Keratinocyte (primary cell): ENCODE measurements at places on chromosomes 11 and 22. TPM values are rescaled to one million over a fixed set of nuclear protein-coding genes. Genes with fewer than 3 reads are reported as not detected.

The APOA4 gene
- polyA plus RNA-seq, result not detected in 3 replicates

The CTSW gene
- not detected in 3 replicates for polyA plus RNA-seq

GRCh38 chr11:100008417-100008816 lies 678.7 kb upstream of the ARHGAP42 start:
- H3K4me1 ChIP-seq, result no peaks in the 10 kb centered on the region
- H3K27ac ChIP-seq, result no peak overlapping the region

The MYO7A gene
- 0.75 to 1.1 TPM (median 0.91 TPM) in 3 replicates for polyA plus RNA-seq

The IGSF9B gene
- polyA plus RNA-seq, result 0.30 to 0.66 TPM (median 0.36 TPM) in 3 replicates

- no peak overlapping the region for H3K4me3 ChIP-seq
- DNase-seq, result no peak
- peak overlapping the region; percentile 13 for H3K27ac ChIP-seq
- peaks cover 36% of the 10 kb centered on the region for H3K4me1 ChIP-seq
These were observed 52.5 kb downstream of the NECTIN1 start for GRCh38 chr11:119676461-119677020.
